ENCODE measurements at places on chromosomes 7 and 10.

GRCh38 chr10:59627366-59628018, 82.2 kb downstream of the SLC16A9 start:
- DNase-seq: no peak

- peak; percentile 59 for DNase-seq
Observed at GRCh38 chr10:7193369-7193768, 217.5 kb downstream of the SFMBT2 start.

DNA sequence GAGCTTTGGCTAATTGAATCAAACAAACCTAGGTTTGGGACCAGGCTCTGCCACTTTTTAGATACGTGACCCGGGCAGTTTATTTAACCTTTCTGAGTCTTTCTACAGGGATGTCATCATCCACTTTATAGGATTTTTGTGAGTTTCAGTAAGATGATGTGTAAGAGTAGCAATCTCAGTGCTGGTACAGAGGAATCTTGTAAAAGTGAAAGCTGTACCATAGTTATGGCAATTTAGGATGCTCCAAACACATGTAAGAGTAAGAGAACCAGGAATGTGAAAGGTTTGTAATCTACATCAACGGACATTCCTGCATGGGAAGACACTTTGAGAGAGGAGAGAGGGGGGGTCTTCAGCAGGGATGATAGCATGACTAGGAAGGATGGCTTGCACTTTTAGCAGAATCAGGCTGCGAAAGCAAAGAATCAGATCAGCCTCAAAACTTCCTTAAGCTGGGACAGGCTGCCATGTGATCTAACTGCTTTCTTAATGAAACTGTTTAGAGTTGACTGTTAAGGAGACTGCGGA, 968 bp downstream of the NOLC1 start:
- no peak for DNase-seq

DNA sequence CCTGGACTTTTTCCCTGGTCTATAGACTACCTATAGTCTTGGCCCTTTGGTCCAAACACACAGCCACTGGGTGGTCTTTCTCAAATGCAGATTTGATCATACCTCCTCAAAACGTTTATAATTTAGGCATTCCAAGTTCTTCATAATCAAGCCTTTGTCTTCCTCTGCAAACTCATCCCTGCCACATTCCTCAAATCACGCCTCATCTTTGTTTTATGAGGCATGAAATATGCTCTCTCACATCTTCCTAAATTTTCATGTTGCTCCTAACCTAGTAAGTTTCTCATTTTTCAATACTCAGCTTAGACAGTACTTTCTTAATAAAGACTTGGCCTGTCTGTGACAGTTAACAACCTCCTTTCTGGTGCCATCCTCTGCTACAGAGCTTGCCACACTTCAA, 10.9 kb upstream of the HERC4 start:
- DNase-seq: no peak

DNA sequence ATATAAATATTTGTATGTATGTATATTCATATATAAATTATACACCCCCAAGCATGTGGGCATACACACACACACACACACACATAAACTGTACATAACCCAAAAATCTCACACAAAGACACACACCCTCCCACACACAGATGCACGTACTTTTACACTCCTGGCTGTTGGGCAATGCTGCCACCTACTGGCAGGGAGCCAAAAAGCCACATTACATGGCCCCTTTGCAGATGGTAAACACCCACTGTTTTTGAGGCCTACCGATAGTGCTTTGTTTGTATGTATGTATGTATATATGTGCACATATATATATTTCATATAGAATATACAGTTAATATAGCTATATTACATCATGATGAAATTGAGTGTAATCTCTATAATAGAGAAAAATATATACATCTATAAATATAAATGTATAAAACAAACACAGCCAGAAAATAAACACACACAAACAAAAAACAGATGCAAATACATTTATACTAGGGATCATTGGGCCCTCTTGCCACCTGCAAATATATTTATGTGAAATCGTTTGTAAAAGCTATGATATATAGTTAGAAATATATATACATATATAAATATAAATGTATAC, 120.1 kb upstream of the ACBD5 start:
- DNase-seq: peak; percentile 83

GRCh38 chr10:5951167-5951711, 26.1 kb downstream of the IL15RA start:
- no peak for DNase-seq
